ENCODE measurements at places on chromosomes 5 and 9. TPM values are rescaled to one million over a fixed set of nuclear protein-coding genes. Genes with fewer than 3 reads are reported as not detected.
A peak's percentile ranks its signal among the peaks of the same experiment; 100 is the strongest.

GRCh38 chr5:158785397-158785796, 314.3 kb downstream of the EBF1 start:
- no peaks in the 10 kb centered on the region for H3K4me1 ChIP-seq
- peak overlapping the region; percentile 9 for H3K27ac ChIP-seq
- no peak for DNase-seq
- no peaks in the 10 kb centered on the region for H3K36me3 ChIP-seq

HAPLN1 gene
- total RNA-seq: not detected

DNA sequence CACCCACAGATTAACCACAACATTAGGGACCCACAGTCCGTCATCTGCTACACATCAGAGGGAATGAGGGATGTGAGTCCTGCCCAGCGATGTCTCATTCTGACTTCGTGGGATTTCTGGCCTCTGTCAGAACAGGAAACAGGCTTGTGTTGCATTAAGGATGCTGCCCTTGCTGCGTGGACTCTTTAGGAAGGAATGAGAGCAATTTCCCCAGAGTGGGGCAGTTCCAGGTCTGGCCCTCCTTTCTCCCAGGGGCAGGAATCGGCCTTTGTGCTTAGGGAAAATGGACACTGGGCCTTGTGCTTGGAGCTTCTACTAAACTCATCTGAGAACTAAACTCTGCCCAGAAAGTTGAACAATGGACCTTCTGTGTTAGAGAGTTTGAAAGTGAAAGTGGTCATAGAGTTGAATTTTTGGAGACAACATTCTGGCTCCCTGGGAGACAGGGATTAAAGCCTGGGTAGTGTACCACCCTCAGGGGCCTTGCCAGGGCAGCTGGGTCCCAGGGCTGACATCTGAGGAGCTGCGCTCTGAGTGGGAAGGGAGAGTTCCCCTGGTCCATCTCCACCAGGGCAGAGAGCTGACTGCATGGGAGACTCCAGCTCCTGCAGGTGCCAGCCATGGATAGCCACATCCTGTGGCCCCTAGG, 37.8 kb upstream of the S1PR3 start:
- no peak overlapping the region for H3K27ac ChIP-seq
- H3K4me1 ChIP-seq: peaks cover 5% of the 10 kb centered on the region
- H3K27me3 ChIP-seq: no peaks in the 10 kb centered on the region
- DNase-seq: no peak
- H3K4me3 ChIP-seq: no peak overlapping the region
- H3K36me3 ChIP-seq: no peaks in the 10 kb centered on the region

- no peaks in the 10 kb centered on the region for H3K4me1 ChIP-seq
- H3K36me3 ChIP-seq: no peaks in the 10 kb centered on the region
- H3K4me3 ChIP-seq: peak overlapping the region; percentile 16
Observed at GRCh38 chr9:79257228-79257781, 314.5 kb upstream of the TLE4 start.

DNA sequence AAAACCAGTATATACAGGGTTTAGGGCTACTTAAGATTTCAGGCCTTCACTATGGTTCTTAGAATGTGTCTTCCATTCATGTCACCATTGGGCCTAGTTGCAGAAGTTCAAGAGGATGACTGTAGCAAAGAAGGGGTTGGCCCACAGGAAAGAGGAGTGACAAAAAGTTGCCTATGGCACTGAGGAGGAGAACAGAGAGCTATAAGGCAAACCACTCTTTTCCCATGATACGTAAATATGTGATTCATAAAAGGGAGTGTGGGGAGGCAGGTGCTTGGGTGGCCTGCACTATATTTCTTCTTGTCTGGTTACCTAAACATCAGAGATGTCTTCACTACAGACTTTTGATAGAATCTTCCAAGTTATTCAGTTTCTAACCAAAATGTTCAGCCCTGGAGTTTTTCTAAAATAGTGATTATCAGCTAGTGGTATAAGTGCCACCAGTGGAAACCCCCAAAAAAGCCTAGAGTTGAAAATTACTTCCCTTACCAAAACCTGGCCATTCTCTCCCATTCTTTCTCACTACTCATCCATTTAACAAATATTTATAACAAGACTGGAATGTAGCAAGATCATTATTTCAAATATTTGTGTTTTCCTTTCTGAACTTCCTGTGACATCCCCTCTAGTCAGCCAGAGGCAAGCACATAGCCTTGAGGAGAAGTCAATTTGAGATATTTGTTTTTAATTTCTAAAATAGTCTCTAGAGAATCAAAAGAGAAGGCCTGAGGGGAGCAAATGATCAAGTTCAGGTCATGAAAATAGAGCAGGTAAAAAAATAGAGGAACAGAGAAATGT, 367.4 kb downstream of the EFNA5 start:
- H3K27me3 ChIP-seq: no peaks in the 10 kb centered on the region
- no peak overlapping the region for H3K4me3 ChIP-seq
- H3K4me1 ChIP-seq: no peaks in the 10 kb centered on the region
- DNase-seq: no peak

- no peaks in the 10 kb centered on the region for H3K36me3 ChIP-seq
- no peak for DNase-seq
- no peaks in the 10 kb centered on the region for H3K27me3 ChIP-seq
- no peaks in the 10 kb centered on the region for H3K4me1 ChIP-seq
- H3K4me3 ChIP-seq: no peak overlapping the region
Observed at GRCh38 chr5:63726496-63726895, 235.7 kb downstream of the HTR1A start.
